ENCODE measurements at places on chromosomes 5 and 9.
A peak's percentile ranks its signal among the peaks of the same experiment; 100 is the strongest.

- H3K4me1 ChIP-seq: no peaks in the 10 kb centered on the region
- DNase-seq: peak; percentile 68
- H3K4me3 ChIP-seq: no peak overlapping the region
- no peaks in the 10 kb centered on the region for H3K36me3 ChIP-seq
- peaks cover 47% of the 10 kb centered on the region for H3K27me3 ChIP-seq
- H3K27ac ChIP-seq: no peak overlapping the region
Observed at GRCh38 chr5:135551593-135552447, 16.1 kb upstream of the NEUROG1 start.

GRCh38 chr5:9388941-9389674 is 156.8 kb downstream of the SEMA5A start:
- no peaks in the 10 kb centered on the region for H3K27me3 ChIP-seq
- H3K4me1 ChIP-seq: no peaks in the 10 kb centered on the region
- H3K4me3 ChIP-seq: no peak overlapping the region
- H3K36me3 ChIP-seq: no peaks in the 10 kb centered on the region

DNA sequence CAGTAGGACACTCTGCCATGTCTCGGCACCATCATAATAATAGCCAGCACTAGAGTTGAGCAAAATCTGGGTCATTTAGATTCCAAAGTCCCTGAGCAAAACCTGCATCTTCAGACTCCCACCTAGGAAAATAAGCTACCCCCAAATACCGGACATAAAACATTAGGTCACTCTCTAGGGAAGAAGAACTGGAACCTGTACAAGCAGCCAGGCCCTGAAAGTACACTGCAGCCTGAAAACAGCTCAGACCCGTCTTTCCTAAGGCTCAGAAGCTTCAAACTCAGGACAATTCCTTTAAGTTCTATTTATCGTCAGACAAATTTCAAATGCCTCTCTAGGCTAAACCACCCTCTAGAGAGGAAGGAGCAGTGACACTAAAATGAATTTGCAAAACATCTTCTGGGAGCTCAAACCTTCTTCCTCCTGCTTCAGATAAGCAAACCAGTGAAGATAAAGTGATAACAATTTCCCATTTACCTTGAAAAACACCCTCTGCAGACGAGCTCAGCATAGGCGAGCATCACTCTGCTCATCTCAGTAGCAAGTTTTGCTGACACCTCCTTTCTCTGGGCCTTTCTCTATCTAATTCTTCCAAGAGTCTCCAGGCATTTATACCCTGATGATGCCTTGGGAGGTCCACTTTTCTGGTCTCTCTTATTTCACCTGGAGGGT is 34.0 kb downstream of the ADAM19 start:
- no peaks in the 10 kb centered on the region for H3K27me3 ChIP-seq
- no peak for DNase-seq
- no peak overlapping the region for H3K4me3 ChIP-seq
- no peak overlapping the region for H3K27ac ChIP-seq

- H3K4me1 ChIP-seq: no peaks in the 10 kb centered on the region
- peaks cover 97% of the 10 kb centered on the region for H3K36me3 ChIP-seq
- H3K4me3 ChIP-seq: no peak overlapping the region
- H3K27me3 ChIP-seq: no peaks in the 10 kb centered on the region
Observed at GRCh38 chr5:157371655-157372471, 88.2 kb upstream of the NIPAL4 start.

Measured in DND-41 (cell line).